Muscle of arm (tissue), 14 donors: ENCODE measurements at places on chromosomes 2 and 18. TPM values are rescaled to one million over a fixed set of nuclear protein-coding genes. Genes with fewer than 3 reads are reported as not detected.

DNA sequence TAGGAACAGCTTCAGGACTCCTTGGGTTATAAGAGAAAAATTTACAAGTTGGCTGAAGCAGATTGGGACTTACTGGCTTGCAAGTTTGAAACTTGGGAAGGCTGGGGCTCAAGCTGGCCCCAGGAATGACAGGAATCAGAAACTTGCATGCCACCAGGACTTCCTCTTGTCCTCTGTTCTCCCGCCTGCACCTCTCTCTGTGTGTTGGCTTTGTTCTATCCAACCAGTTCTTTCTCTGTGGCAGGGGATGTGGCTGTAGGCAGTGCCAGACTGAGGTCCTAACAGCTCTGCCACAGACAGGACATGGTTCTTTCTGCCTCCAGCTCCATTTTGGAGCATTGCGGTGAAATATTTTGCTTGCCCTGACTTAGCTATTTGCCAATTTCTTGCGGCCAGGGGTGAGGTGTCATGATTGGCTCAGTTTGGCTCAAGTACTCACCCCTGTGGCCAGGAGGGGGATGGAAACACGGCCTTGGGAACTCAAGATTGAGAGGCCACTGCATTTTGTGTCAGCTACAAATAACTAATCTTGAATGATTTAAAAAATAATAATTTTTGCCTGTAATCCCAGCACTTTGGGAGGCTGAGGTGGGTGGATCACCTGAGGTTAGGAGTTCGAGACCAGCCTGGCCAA, 48.9 kb downstream of the MEP1B start:
- DNase-seq = no peak

- DNase-seq = no peak
These were observed 39.0 kb upstream of the STRN start for GRCh38 chr2:37005118-37005868.

SLC39A6 gene
- 39.2 TPM for polyA plus RNA-seq

GRCh38 chr18:27164905-27165304, 20.2 kb downstream of the CHST9 start:
- no peak for DNase-seq

HK2 gene
- 6.0 TPM for polyA plus RNA-seq

GRCh38 chr18:23703057-23703986, 14.1 kb downstream of the LAMA3 start:
- no peak for DNase-seq

HOXD3 gene
- not detected for polyA plus RNA-seq

DNA sequence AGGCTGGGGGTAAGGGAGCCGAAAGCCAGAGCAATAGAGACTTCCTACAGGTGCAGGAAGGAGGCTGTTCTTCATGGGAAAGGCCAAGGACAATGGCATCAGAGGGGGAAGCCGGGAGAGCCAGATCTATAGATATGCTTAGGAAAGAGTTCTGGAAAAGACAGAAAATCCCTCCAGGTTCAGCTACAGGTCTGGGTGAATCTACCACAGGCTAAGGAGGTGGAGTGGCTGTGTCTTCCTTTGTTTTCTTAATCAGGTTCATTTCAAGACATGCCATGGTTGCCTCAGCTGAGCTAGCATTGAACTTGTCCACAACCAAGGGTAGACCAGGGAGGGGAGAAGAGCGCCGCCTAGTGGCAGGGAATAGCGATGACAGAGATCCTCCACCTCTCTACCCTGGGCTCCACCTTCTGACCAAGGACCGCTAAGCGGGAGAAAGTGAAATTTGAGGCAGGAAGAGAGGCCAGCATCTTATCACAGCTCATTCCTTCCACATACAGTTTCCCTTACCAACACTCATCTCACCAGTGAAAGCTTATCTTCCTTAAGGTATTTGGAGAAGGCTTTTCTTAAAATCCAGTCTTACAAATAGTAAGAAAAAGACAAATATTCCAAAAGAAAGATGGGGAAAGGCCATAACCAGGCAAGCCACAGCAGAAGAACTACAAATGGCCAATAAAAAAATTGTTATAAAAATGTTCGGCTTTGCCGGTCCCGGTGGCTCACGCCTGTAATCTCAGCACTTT, 74.2 kb downstream of the VIT start:
- DNase-seq = no peak
